Stimulated activated CD8-positive, alpha-beta memory T cell treated with anti-CD3 and anti-CD28 coated beads, Interleukin-4, amount 100 ng/mL, for 24 hours (primary cell): ENCODE measurements at places on chromosomes 5 and 9.

GRCh38 chr9:132182314-132183091 is 20.6 kb downstream of the NTNG2 start:
- DNase-seq, result no peak

DNA sequence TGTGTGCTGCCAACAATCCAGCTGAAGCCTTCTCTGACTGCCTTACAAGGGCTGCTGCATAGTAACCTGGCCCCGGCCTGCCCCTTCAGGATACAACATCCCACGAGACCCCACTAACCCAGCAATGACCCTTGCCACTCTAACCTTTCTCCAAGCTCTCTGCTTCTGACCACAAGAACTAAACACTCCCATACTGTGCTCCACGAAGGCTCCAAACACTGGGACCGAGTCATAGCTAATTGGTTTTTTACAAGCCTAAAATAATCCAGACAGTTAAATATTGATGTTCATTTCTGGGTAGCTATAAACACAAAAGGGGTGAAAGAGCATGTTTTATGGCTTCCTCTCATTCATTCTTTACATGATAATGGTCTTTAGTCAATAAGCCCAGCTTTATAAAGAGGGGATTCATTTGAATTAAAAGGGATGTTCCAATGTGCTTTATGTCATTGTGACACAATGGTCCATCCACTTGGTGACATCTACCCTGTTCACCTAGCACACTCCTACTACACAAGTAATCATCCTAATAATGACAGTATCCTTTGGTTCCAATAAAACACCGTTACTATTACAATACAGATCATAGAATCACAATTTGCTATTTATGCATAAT is 16.2 kb upstream of the TLE4 start:
- no peak for DNase-seq

- DNase-seq, result no peak
These were observed 44.4 kb upstream of the GRIA1 start for GRCh38 chr5:153445875-153446579.

DNA sequence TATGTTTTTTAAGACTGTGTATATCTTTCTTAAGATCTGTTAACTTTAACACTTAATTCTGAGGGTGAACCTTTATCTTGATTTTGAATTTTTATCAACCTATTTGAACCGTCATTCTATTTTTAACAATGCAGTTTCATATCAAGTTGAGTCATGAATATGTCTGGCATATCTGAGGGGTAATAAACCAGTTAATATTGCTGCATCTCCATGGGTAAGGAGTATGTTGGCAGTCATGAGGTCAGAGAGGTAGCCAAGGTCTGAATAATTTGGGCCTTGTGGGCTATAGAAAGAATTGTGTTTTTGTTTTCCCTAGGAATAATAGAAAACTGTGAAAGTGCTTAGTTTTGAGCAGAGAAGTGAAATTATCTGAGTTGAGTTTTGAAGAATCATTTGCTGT is 419.0 kb downstream of the PLK2 start:
- DNase-seq, result no peak

GRCh38 chr5:153952893-153953292 is 85.8 kb downstream of the FAM114A2 start:
- no peak for DNase-seq

- no peak for DNase-seq
These were observed 151.4 kb downstream of the AUH start for GRCh38 chr9:91210318-91210717.

DNA sequence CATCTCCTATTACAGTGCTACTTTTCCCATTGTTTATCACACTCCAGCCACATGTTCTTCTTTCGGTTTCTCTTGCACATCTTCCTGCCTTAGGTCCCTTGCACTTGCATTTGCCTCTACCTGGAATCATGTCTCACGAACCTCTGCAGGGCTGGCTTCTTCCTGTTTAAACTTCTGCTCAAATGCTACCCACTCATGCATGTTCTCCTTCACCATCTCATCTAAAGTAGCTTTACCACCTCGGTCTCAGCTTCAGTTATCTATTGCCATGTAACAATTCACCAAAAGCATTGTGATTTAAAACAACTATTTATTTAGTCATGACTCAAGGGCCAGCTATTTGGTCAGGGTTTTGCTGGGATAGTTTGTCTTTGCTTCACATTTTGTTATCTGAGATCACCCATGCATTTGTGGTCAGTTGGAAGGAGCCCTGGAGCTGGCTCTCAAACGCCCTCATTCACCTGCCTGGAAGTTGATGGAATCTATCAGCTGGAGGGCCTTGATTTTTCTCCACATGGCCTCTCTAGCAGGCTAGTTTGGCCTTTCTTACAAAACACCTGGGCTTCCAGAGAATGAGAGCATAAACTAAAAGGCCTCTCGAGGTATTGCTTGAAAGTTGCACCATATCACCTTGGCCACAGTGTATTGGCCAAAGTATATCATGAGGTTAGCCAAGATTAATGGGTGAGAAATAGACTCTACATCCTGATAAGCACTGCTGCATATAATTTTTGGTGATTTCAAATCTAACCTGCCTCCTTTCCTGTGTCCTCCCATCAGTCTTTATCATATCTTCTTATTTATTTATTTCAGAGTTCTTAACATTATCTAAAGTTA is 21.4 kb downstream of the SPINK1 start:
- no peak for DNase-seq

GRCh38 chr9:107733523-107733894 is 243.9 kb upstream of the KLF4 start:
- DNase-seq, result no peak

- no peak for DNase-seq
These were observed 112.5 kb downstream of the HAPLN1 start for GRCh38 chr5:83608122-83608521.

- no peak for DNase-seq
These were observed 139.6 kb downstream of the GLIS3 start for GRCh38 chr9:4160249-4160648.
